ENCODE measurements at places on chromosomes 16 and 17. TPM values are rescaled to one million over a fixed set of nuclear protein-coding genes. Genes with fewer than 3 reads are reported as not detected.

DNA sequence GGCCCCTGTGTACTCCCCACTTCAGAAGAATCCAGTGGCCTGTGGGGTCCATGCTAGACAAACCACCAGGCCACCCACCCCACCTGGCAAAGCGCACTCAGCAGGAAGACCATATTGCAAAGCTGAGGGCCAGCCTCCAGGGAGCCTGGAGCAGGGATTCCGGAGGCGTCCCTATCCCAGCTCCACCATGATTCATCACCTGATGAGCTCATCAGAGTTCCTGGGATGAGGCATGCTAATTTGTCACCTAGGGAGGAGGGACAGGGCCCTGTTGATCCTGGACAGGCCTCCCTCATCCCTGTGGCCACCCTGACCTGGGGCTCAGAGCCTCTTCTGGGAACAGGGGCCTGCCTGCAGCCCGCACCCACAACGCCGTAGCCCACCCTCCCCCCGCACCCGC, 131.6 kb upstream of the PLCG2 start:
- DNase-seq = no peak

- no peak for DNase-seq
Measured at GRCh38 chr16:82580298-82580890, 46.4 kb upstream of the CDH13 start.

Gene UBALD1
- 26.0 TPM for total RNA-seq

GRCh38 chr17:45963889-45964288, 35.2 kb upstream of the STH start:
- no peak for DNase-seq

- no peak for DNase-seq
Measured at GRCh38 chr17:33511670-33512069, 218.6 kb upstream of the ASIC2 start.

Gene SNX20
- 69.6 TPM for total RNA-seq

- no peak for DNase-seq
Measured at GRCh38 chr17:11700668-11701067, 102.4 kb downstream of the DNAH9 start.

DNA sequence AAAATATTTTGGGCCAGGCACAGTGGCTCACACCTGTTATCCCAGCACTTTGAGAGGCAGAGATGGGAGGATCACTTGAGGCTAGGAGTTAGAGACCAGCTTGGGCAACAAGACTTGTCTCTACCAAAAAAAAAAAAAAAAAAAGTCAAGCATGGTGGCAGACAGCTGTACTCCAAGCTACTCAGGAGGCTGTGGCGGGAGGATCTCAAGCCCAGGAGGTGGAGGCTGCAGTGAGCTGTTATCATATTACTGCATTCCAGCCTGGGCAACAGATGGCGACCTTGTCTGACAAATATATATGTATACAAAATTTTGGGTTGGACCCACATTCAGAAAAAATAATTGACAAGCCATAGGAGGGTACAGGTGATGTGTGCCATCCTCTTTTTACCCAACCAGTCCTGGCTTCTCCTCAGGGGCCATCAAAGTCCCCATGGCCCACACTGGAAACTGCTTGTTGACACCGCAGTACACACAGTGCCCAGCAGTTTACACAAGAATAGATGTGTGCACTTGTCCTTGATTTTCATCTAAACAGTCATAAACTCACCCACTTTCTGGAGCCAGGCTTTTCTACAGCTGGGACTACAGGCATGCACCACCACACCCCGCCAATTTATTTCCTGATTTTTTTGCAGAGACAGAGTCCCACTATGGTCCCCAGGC, 1.7 kb downstream of the CES2 start:
- no peak for DNase-seq

Gene SDR42E1
- 7.4 TPM for total RNA-seq

GRCh38 chr17:50173335-50173941, 7.6 kb downstream of the SGCA start:
- no peak for DNase-seq

Gene OR3A3
- total RNA-seq = not detected

- DNase-seq = no peak
Measured at GRCh38 chr17:79033741-79034501, 10.0 kb downstream of the C1QTNF1 start.

DNA sequence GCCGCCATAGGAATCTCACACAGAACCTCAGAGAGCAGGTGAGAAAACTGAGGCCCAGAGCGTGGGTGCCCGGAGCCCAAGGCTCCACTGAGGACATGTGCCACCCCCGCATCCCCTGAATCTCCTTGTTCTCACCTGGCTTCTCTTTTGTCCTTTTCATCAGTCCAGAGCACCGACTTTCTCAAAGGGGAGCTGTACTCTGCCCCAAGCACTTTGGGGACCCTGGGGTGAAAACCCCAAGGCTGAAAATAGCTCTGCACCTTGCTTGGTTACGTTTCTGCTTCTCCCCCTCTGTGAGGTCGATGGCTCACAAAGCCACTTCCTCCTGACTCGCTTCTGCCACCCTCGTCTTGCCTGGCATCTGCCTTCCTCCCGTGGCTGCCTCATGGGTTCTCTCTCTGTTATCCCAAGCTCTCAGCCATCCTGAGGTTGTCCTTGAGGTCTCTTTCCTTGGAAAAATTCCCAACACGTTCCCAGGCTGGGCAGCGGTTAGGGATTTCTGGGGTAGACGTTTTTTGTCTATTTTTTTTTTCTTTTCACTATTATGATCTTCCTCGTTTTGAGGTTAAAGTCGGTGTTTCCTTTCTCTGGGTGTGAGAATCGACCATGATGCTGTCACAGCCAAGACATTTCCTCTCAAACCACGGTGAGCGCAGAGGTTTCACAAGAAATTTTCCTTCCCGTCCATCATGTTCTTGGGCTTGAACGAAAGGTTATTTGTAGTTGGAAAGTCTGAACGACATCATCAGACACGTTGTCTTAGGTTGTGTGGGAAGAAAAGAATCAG, 37.2 kb downstream of the IRF8 start:
- peak; percentile 80 for DNase-seq

Gene HOXB5
- not detected for total RNA-seq

Gene CLEC10A
- not detected for total RNA-seq

Gene FKBP10
- total RNA-seq = 1.3 TPM

Gene NPIPA2
- total RNA-seq = 3.2 TPM

DNA sequence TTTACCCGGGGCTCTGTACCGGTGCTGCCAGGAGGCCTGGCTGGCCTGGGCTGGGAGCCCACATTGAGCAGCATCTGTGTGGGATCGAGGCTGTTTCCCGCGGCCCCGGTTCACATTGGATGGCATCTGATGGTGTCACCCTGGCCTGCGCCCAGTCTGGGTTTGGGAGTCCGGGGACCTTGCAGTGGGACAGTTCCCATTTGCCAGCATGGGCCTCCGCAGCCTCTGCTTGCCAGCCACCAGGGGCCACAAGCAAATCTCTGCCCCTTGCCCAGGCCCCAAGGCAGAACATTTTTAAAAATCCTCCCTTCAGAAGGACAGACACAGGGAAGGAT, 64.5 kb downstream of the BANP start:
- DNase-seq = no peak

GRCh38 chr16:48165961-48166578, 10.3 kb upstream of the ABCC12 start:
- DNase-seq = no peak

DNA sequence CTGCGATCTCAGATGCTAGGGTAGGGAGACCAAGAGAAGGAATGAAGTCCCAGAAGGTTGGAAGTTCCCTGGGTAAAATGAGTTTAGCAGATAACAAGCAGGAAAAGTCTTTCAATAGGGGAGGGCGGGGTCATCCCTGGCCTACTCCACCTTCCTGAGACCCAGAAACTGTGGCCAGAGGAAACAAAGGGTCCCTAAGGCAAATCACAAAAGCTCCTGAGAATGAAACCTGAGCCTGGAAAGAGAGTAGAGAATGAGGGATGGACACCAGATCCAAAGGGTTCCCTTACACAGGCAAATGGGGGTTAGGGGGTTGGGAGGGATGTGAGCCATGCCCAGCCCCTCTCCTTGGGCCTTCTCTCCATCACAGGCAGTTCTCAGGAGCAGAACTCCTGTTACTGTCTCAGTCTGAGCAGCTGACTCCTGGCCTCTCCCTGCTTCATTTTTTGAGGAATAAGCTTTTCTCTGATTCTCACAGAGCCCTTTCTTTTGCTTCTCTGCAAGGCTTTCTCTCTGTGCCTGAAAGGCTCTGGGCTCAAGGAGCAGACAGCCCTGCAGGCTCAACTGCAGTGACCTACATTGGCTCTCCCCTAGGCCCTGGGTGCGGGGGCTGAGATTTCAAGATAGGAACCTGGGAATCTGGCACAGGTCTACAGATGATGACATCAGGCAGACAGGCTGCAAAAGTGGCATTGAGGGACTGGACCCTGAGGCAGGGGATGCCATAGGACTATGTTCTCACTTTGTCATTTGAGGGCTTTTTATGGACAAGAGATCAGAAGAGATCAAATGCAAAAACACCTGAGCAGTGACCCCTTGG, 9.8 kb upstream of the NR1D1 start:
- no peak for DNase-seq

Gene GPR142
- total RNA-seq = not detected

DNA sequence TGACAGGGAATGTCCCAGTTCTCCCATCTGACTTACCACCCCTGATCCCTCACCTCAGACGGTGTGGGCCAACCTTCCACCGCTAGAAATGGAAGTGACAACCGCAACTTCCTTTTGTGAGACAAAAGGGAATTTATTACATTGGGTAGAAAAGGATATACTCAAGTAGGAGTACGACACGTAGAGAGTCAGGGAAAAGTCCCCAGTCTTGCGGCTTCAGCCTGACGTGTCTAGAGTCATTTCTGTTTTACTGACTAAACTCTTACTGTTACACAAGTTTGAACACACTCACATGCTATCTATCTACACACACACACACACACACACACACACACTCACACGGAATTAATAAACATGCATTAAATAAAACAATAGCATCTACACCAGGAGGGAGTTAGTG, 178.9 kb downstream of the COPRS start:
- DNase-seq = no peak

DNA sequence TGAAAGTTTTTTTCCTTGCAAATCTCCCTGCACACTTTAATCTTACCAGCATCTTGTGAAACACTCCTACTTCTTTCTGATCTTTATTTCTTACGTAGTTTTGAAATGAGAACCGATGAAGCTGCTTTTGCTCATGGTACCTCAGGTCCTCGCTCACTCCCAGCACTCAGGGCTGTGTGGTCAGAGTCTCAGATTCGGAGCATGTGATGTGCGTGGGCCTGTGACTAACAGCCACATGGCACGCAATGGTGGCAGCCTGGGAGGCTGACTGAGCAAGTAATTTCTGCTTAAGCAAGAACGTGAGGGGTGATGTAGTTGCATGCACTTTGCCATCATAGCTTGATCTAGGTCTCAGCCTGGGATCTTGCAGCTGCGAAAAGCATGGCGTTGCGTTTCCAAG, 624.3 kb downstream of the MAF start:
- DNase-seq = no peak

Gene NRN1L
- total RNA-seq = 3.1 TPM

GRCh38 chr17:58248955-58249269, 10.5 kb downstream of the LPO start:
- DNase-seq = no peak

Gene SLFN12
- total RNA-seq = 4.9 TPM

Gene PLEKHG4
- total RNA-seq = 27.5 TPM

DNA sequence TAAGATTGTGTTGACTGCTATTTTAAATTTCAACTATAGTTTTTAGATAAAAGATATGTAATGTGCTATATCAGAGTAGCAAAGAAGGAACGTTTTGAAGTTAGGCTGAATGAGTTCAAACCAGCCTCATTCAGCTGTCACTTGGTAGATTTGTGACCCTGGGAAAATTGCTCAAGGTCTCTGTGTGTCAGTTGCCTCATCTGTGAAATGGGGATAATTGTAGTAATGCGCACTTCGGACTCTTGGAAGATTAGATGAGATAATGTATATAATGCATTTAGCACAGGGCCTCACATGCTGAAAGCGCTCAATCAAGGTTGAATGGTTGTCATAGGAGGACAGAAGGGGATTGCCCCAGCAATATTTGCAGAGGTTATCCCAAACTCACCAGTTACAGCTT, 4.7 kb downstream of the BMERB1 start:
- DNase-seq = no peak

DNA sequence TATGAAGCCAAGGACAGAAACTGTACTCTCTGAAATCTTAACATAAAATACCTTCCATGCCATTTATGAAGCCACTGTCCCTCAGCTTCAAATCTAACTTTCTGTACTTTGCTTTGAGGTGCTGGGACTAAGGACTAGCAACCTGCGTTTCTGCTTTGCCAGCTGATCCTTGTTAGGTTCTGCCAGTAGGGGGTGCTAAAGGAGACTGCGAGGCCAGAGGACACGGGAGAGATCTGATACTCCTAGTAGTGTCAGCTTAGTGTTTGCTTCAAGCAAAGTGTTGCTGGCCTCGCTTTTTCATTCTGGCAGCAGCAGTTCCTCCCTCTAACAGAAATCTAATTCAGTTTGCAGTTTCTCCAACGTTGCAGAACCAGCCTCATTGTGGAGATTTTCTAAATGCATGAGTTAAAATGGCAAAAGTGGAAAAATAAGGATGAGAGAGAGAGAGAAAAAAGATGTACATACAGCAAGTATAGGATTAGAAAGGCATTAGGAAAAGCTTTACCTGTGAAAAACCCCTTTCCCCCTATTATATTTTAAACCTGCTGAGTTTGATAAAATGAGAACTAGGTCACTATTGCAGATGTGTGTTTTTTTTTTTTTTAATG, 297.5 kb downstream of the CA10 start:
- DNase-seq = no peak

DNA sequence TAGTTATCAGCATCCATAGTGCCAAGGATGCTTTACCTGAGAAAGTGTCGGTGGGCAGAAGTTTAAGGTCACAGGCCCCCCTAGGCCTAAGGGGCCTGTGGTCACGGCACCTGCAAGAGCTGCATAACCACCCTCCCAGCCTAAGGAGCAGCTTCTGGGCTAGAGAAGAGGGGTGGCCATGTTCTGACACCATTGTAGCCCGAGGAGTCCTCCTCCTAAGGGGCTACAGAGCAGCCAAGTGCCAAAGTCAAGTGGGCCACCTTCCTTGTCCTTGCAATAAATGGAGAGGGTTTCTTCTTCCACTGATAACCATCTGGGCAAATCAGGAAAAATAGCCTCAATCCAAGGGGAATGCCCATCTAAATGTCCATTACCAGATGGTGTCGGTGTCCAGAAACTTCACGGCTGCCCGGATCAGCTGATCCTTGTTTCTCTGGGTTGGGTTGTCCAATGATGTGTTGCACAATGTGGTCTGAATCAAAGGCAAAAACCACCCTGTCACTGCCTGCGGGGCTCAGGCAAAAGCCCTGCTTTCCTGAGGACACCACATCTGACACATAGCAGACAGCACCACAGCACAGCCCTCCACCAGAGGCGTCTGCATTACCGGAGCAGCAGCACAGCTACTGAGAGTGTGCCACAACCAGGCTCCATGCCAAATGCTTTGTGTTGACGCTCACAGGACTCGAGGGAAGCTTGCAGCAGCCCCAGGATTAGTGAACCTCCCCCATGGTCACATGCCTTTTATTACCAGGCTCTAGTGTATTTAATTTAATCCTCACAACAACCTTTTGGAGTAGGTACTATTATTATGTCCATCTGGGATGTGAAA, 12.8 kb downstream of the ATPAF2 start:
- peak; percentile 27 for DNase-seq

DNA sequence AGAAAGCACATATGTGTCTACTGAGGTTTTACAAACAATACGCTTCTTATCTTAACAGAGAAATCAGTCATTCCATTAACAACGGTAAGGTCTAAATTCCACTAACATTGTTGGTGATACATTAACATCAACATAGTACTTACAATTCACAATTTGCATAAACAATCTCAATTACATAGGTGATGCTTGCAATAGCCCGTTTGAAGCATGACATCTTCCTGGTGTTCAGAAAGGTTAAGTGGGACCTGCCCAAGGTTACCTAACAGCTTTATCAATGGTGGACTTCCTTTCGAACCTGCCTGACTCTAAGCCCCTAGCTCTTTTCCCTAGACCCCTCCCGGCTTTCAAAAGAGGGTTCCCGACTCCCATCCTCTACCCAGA, 699 bp downstream of the FAM222B start:
- DNase-seq = no peak
